ENCODE measurements at places on chromosomes 4 and X.
A peak's percentile ranks its signal among the peaks of the same experiment; 100 is the strongest.

DNA sequence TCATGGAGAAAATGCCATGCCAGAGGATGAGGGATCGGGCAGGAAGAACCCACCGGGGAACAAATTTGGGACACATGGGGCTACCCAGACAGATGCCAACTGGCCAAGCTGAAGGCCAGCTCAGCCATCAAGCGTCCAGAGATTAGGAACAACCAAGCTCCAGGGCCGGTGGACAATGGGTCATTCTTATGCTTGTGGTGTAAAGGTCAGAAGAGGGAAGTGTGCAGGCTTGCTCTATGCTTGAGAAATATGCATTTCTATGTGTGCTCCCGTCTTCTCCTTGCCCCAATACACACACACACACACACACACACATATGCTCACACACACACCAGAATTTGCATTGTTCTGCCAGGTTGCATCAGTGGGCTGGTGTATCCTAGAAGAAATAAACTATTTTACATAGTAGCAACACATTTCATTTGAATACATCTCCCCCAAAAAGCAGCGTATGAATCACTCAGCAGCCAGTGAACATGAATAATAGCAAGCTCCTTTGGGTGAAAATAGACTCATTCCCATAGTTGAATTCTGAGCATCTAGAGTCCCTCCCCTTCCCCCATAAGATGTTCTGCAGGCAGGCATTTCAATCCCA, 201.9 kb upstream of the PPARGC1A start:
- DNase-seq: no peak

- DNase-seq: no peak
These were observed 33.3 kb downstream of the CLDN22 start for GRCh38 chr4:183286590-183287308.

- DNase-seq: no peak
These were observed 34.0 kb downstream of the ELF2 start for GRCh38 chr4:139142980-139143379.

DNA sequence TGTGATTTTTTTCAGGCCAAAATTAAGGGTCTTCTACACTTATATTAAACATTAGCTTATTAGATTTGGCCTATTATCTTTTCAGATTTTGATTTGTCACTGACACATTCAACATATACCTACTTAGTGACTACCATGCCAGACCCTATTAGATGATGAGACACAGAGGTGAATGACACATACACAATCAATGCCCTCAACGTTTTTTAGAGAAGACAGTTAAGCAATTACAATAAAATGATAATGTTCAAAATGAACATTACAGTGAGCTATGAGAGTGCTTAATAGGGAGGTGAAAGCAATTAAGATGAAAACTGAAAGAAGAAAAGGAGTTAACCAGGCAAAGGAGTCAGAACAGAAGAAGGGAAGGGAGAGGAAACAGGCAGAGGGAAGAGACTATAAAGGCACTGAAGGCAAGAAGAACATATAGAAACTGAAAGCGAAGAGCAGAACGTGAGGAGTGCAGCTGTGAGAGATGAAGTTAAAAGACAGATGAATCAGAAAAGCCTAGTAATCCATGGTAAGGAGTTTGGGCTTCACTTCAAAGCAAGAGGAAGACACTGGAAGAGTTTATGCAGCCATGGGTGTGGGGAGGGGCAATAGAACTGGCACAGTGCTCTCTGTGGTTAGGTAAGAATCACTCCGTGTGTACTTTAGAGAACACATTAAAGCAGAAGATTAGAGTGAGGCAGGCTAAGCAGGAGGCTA, 119.0 kb downstream of the REELD1 start:
- peak; percentile 9 for DNase-seq

GRCh38 chr4:113588895-113589668, 172.5 kb downstream of the CAMK2D start:
- no peak for DNase-seq

Measured in WERI-Rb-1 (cell line).